Fibroblast of lung (primary cell): ENCODE measurements at places on chromosomes 1 and 21. TPM values are rescaled to one million over a fixed set of nuclear protein-coding genes. Genes with fewer than 3 reads are reported as not detected.

Gene FMO1
- 0.77 TPM in 1 of 2 replicates, not detected in the other for total RNA-seq

Gene GJA9
- total RNA-seq = under 0.01 TPM in 1 of 2 replicates, not detected in the other

Gene CCDC185
- not detected in 2 replicates for total RNA-seq

Gene PPIAL4G
- not detected in 2 replicates for total RNA-seq

Gene GUCA2B
- not detected in 2 replicates for total RNA-seq

Gene SYT14
- 0.26 and 0.99 TPM in 2 replicates for total RNA-seq

Gene MFSD2A
- 1.0 and 1.2 TPM in 2 replicates for total RNA-seq

Gene S100A6
- 2,061 and 4,042 TPM in 2 replicates for total RNA-seq

Gene VWA1
- total RNA-seq = 2.6 and 3.1 TPM in 2 replicates

Gene CCDC27
- not detected in 2 replicates for total RNA-seq

Gene SLC44A3
- total RNA-seq = 6.2 and 9.7 TPM in 2 replicates

- H3K36me3 ChIP-seq = peaks cover 4% of the 10 kb centered on the region
- no peak overlapping the region for H3K4me3 ChIP-seq
- no peaks in the 10 kb centered on the region for H3K27me3 ChIP-seq
- no peaks in the 10 kb centered on the region for H3K4me1 ChIP-seq
- no peak overlapping the region for H3K27ac ChIP-seq
Observed at GRCh38 chr21:28974531-28975227, 18.0 kb downstream of the LTN1 start.

DNA sequence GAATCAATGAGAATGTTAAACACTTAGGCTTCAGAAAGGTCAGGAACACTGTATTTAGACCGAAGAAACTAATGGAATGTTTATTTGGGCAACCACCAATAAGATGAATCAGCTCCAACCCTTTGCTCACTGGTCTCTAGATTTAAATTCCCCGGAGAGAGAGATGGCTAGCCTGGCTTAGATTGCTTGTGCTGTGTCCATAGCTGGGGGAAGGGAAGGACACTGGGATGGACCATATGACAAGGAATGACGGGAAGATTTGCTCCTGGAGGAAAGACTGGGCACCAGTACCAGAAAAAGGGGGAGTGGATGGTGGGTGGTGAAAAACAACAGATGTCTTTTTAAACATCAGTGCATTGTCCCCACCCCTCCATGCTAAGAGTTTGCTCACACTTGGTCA lies 426.6 kb downstream of the DUSP10 start:
- H3K27ac ChIP-seq = no peak overlapping the region
- H3K36me3 ChIP-seq = no peaks in the 10 kb centered on the region

DNA sequence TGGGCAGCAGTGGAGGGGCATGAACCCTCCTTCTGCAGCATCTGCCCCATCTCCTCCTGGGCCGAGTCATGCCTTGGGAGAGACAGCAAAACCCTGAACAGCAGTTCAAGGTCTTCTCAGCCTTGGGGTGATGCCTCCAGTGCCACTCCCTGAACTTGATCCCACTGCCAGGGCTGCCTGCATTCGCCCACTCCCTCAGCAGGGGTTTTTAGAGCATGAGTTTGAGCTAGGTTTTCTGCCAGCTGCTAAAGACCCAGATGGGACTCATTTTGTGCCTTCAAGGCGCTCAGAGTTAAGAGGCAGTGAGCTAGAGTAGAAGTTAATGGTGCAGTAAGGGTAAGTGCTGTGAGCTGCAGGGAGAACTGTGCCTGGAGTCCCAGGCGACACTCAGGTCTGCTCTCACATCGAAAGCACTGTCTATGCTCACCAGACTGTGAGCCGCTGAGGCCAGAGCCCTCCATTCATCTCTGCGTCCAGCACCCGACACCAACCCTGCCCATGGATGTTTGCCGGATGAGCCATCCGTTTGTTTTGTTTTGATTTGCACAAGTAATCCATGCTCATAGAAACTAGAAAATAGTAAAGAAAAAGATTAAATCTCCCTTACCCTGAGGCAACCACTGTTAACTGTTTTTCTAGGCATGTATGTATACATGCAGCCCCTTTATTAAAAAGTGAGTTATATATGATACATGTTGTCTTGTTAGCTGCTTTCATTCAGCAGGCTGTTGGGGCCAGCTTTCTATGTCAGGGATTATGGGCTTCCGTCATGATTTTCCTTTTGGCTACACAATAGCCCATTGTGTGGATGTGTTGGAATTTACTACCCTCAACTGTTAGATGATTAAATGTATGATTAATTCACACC lies 67.8 kb downstream of the VPS26C start:
- peak; percentile 80 for DNase-seq
- no peak overlapping the region for H3K27ac ChIP-seq
- H3K4me1 ChIP-seq = no peaks in the 10 kb centered on the region
- no peak overlapping the region for H3K4me3 ChIP-seq

- peak; percentile 48 for DNase-seq
- no peaks in the 10 kb centered on the region for H3K4me1 ChIP-seq
- H3K4me3 ChIP-seq = no peak overlapping the region
- H3K27ac ChIP-seq = no peak overlapping the region
- no peaks in the 10 kb centered on the region for H3K36me3 ChIP-seq
Observed at GRCh38 chr21:43370091-43370658, 56.8 kb downstream of the SIK1 start.

DNA sequence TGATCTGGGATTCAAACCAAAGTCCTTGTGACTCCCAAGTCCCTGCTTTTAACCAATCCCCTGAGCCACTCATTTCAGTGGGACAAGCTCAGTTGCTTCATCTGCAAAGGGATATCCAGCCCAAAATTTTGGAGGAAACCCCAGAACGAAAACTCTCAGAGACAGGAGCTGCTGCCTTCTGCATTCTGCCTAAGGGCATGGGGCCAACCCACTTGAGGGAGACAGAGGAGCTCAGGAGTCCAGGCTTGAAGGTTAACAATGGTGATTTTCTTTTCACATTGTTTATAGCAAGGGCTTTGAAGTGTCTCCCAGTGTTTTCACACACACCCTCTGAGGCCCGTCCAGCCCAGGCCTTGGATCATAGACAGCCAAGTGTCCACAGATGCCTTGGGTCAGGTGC lies 148.1 kb upstream of the CTTNBP2NL start:
- peaks cover 2% of the 10 kb centered on the region for H3K4me1 ChIP-seq
- no peak overlapping the region for H3K27ac ChIP-seq
- H3K36me3 ChIP-seq = no peaks in the 10 kb centered on the region
- H3K4me3 ChIP-seq = no peak overlapping the region

- H3K4me3 ChIP-seq = peak overlapping the region; percentile 97
- H3K4me1 ChIP-seq = peaks cover 6% of the 10 kb centered on the region
Observed at GRCh38 chr1:115338457-115338820, 390 bp upstream of the NGF start.

GRCh38 chr1:190084552-190084951 lies 393.1 kb downstream of the BRINP3 start:
- DNase-seq = no peak
- H3K27ac ChIP-seq = no peak overlapping the region
- no peaks in the 10 kb centered on the region for H3K36me3 ChIP-seq
- no peaks in the 10 kb centered on the region for H3K27me3 ChIP-seq
- no peak overlapping the region for H3K4me3 ChIP-seq
- no peaks in the 10 kb centered on the region for H3K4me1 ChIP-seq

DNA sequence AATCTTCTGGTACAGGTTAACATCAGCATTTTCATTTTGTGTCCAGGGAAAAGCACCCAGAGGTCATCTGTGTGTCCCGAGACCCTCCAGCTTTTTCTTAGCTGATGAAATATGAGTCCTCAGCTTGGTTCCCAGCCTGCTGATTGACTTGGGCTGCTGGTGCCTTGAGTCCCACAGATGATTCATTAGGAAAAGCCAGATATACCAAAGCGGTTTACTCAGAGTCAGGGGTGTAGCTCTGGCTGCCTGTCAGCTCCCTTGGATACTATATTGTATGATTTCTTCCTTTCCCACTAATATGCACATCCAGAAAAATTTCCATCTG lies 43.7 kb upstream of the MAB21L3 start:
- no peaks in the 10 kb centered on the region for H3K27me3 ChIP-seq
- peak; percentile 97 for DNase-seq
- peak overlapping the region; percentile 4 for H3K4me3 ChIP-seq

DNA sequence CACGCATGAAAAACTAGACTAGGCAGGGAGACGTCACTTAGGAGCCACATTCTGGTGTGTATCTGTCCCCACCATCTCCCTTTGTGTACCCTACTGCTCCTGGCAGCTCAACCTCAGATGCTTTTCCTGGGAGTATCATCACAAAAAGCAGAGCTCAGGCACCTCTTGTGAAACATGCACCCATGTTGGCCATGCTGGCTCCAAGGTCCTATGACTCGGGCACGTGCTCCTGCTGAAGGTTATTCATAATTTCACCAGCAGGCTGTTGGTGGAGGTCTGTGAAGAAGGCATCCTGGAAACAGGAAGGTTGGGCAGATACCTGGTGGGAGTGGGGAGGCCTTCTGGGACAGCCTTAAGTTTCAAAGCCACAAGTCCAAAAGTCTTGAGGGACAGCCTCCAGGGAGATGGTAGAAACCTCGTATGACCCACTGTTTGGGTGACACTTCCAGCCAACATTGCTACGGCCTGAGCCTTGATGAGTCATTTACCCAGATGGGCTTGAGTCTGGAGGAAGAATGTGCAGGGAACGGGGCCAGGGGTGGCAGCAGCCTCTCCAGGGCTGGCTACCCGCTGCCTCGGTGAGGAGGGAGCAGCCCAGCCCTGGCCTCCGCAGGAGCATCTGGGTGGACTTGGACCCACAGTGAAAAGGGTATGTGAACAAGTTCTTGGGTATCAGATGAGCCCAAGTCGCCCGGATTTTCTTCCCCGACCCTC lies 75.8 kb downstream of the PGBD5 start:
- no peak overlapping the region for H3K27ac ChIP-seq
- no peaks in the 10 kb centered on the region for H3K27me3 ChIP-seq
- no peaks in the 10 kb centered on the region for H3K4me1 ChIP-seq
- no peaks in the 10 kb centered on the region for H3K36me3 ChIP-seq
- H3K4me3 ChIP-seq = no peak overlapping the region

GRCh38 chr1:213698092-213698702 lies 289.6 kb upstream of the PROX1 start:
- no peak overlapping the region for H3K27ac ChIP-seq
- H3K36me3 ChIP-seq = no peaks in the 10 kb centered on the region
- DNase-seq = no peak
- no peaks in the 10 kb centered on the region for H3K27me3 ChIP-seq
- H3K4me3 ChIP-seq = no peak overlapping the region

DNA sequence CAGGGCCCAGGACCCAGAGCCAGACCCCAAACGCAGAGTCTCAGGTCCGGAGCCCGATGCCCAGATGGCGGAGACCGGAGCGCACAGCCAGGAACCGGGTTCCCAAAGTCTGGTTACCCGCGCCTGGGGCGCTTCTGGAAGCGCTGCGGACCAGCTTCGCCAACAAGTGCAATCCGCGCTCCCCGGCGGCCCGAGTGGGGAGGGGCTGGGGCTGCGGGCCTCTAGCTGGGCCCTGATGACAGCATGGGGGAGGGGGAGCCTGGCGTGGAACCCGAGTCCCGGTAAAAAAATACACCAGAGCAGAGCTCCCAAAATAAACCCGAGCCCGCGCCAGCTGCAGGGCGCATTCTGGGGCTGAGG lies 494 bp downstream of the NT5C1A start:
- no peak overlapping the region for H3K4me3 ChIP-seq
- DNase-seq = no peak
- H3K36me3 ChIP-seq = no peaks in the 10 kb centered on the region
- H3K27ac ChIP-seq = no peak overlapping the region
- H3K27me3 ChIP-seq = peaks cover 29% of the 10 kb centered on the region

DNA sequence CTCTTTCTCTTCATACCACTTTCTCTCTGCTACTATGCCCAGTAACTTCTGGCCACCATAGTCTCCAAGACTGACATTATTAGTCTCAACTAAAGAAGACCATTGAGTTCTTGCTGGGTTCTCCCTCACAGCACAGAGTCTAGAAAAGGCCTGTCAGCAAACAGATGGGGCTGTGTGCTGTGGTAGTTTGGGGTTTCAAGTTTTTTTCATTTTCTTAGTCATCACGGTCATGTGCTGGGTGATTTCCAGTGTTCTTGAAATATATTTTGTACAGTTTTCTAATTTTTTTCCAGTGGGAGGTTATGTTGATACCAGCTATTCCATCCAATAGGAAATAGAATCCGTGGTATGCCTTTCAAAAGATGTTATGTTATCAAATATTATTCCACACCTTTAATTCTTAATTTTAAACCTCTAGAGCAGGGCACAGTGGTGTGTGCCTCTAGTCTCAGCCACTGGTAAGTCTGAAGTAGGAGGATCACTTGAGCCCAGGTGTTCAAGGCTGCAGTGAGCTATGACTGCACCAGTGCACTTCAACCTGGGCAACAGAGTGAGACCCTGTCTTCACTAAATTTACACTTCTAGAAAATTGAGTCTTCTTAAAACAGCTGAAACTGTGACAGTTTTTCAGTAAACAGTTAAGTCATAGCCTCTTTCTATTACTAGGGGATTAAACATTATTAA lies 8.3 kb downstream of the CFHR2 start:
- DNase-seq = no peak
- H3K4me3 ChIP-seq = no peak overlapping the region
- H3K36me3 ChIP-seq = no peaks in the 10 kb centered on the region
- no peaks in the 10 kb centered on the region for H3K4me1 ChIP-seq

DNA sequence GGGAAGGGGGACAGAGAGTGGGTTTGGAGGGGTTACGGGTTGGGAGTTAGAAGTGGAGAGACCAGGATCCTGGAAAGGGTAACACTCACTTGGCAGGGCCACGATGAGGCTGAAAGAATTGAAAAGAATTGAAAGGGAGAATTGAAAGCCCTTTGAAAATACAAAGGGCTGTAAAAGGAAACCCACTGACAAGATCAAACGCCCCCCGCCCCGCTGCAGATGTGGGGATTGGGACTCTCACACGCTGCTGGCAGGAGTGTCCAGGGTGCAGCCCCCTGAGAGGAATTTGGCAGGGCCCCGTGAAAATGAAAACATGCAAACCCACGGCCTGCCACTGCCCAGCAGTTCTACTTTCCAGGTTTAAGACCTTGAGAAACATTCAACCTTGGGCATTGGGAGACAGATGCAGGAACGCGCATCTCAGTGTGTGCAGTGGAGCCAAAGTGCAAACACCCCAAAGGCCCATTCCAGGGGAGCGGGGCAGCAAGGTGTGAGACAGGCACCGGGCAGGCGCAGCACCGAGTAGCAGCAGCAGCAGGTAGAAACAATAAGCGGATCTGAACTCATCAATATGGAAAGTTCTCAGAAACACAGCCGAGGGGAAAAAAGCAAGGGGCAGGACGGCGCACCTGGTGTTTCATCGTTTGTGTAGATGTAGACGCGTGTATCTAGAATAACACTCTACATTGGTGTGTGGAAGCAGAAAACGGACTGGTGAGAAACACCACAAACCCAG lies 8.3 kb upstream of the TNFRSF1B start:
- no peaks in the 10 kb centered on the region for H3K27me3 ChIP-seq
- peaks cover 17% of the 10 kb centered on the region for H3K4me1 ChIP-seq
- no peak overlapping the region for H3K27ac ChIP-seq
- H3K36me3 ChIP-seq = no peaks in the 10 kb centered on the region
- H3K4me3 ChIP-seq = no peak overlapping the region
- no peak for DNase-seq

- H3K27ac ChIP-seq = no peak overlapping the region
- no peaks in the 10 kb centered on the region for H3K4me1 ChIP-seq
- H3K27me3 ChIP-seq = no peaks in the 10 kb centered on the region
- no peak overlapping the region for H3K4me3 ChIP-seq
Observed at GRCh38 chr1:177902266-177902665, 67.6 kb downstream of the SEC16B start.
